Pulmonary artery endothelial cell (primary cell): ENCODE measurements at places on chromosomes 7 and 10. TPM values are rescaled to one million over a fixed set of nuclear protein-coding genes. Genes with fewer than 3 reads are reported as not detected.
A peak's percentile ranks its signal among the peaks of the same experiment; 100 is the strongest.

Gene ZNF365
- total RNA-seq = 0.04 and 0.40 TPM in 2 replicates

Gene RET
- total RNA-seq = 0.04 and 0.07 TPM in 2 replicates

Gene NPSR1
- total RNA-seq = not detected in 2 replicates

Gene FAM237B
- total RNA-seq = not detected in 2 replicates

Gene FAM25G
- not detected in 2 replicates for total RNA-seq

Gene SHLD2
- total RNA-seq = 22.2 and 28.2 TPM in 2 replicates

Gene CDK14
- total RNA-seq = 13.6 and 19.5 TPM in 2 replicates

Gene DKK1
- 111 and 122 TPM in 2 replicates for total RNA-seq

Gene COL13A1
- 33.6 and 68.0 TPM in 2 replicates for total RNA-seq

Gene CDK13
- total RNA-seq = 45.8 and 60.8 TPM in 2 replicates

DNA sequence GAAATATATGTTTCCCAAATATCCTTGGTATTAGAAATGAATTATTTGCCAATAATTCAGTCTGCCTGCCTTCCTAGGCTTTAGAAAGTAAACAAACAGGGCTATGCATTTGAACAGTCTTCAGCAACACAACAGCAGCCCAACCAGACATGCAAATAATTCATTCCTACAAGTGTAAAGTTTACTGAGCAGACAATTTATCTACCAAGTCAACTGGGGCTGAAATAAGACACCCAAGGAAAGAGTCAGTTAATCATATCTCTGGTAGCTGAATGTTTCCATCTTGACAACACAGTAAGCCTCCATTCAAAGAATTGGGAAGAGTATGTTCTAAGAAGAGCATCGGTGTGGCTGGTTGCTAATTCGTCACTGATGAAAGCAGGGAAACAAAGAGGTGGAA lies 38.4 kb downstream of the AIFM2 start:
- DNase-seq = no peak

DNA sequence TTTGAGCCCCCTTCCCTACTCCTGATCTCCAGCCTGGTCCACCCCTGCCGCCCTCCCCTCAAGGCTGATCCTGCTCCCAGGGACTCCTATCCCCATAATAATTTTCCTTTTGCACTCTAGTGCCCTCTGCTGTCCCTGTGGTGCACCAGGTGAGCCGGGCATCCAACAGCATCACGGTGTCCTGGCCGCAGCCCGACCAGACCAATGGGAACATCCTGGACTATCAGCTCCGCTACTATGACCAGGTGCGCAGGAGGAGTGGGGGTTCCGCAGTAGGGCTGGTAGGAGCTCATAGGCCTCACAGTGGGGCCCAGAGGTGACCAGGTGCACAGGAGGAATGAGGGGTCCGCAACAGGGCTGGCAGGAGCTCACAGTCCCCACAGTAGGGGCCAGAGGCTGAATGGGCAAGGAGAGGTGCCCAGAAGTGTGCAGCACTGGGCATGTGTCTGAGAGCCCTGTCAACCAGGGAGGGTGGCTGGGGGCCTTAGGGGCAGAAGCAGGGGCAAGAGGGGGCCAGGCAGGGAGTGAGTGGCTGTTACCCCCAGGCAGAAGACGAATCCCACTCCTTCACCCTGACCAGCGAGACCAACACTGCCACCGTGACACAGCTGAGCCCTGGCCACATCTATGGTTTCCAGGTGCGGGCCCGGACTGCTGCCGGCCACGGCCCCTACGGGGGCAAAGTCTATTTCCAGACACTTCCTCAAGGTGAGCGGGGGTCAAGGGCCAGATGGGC lies 11.7 kb downstream of the EPHB6 start:
- DNase-seq = no peak

- no peak for DNase-seq
Measured at GRCh38 chr10:88933564-88933963, 19.0 kb downstream of the ACTA2 start.

DNA sequence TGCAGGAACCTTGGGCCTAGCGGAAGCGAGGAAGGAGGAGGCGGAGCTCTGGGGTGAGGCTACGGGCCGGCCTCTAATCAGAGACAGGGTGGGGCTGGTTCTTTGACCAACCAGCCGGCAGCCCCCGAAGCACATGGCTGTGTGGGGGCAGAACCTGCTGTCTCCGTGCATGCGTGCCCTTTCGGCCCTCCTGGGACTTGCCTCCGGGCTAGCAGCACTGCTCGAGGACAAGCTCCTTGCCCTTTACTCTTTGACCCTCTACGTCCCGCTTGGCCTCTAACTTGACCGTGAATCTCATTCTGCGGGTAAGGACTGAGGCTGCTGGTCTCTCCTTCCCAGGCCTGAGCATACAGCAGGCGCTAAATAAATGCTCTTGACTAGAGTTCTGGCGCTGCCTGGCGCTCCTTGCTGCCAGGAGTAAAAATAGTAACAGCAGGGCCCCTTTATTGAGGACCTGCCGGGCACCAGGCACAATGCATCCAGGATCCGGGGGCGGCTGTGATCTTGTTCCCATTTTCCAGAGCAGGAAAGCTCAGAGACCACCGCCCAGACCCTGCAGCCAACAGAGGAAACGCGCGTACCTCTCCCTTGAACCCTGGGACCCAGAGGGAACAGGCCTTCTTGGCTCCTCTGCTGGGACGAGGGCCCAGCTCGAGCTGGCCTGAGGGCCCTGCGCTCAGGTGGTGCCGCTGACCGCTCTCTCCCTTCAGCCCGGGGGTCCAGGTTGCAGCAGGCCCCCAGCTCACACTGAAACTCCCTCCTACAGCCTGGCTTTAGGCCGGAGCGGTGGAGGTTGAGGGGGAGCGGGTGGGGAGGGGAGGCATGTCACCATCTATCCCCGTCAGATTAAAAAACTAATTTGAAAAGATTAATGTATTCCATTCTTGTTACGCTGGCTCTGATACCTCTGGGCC lies 2.7 kb upstream of the COMTD1 start:
- no peak for DNase-seq

DNA sequence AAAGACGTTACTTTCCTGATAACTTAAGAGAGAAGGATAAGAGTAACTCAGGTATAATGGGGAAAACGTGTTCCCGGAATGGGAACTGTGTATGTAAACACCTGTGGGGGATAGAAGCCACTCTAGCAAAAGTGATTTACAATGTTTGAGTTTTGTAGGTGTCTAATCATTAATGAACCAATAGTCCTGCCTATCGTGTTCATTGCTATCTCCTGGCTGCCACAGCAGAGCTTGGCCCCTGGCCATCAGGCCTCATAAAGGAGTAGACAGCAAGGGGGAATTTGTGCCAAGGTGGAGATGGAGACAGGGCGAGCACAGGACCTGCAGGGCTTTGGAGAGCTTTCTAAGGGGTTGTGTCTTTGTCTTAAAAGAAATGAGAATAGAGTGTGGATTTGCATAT lies 102.1 kb downstream of the GAD2 start:
- DNase-seq = no peak

DNA sequence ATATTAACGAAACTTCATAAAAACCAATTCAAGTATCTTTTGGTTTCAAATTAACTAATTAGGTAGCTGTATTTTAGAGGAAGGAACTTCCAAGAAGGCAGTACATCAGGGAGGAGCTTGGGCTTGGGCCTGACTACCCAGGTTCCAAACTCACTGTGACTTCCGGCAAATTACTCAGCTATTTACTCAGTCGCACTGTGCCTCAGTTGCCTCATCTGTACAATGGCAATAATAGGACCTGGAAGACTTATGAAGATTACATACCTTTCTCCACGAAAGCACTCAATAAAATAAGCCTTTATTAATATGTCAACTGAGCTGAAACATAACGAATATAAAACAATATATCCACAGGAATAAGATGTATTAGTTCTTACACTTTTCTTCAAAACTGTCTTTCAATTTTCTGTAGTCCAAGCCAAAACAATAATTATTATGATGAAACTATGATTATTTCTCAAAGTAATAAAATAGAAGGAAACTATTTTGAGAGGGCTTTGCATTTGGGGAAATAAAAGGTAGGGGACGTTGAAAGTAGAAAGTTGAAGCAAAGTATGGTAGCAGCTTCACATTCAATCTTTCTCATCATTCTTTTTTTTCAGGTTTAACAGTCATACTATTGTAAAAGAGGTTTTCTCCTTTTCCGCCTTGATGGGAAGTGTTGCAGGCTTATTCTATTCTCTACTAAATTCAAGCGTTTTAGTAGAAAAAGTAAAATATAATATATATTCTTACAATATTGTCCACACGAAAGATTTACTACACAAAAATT lies 10.5 kb upstream of the EBLN1 start:
- DNase-seq = no peak

GRCh38 chr7:5596046-5596895 lies 172.6 kb upstream of the TNRC18 start:
- peak; percentile 77 for DNase-seq

- no peak for DNase-seq
Measured at GRCh38 chr7:14576578-14576977, 326.0 kb downstream of the DGKB start.

GRCh38 chr10:124144536-124144935 lies 51.1 kb upstream of the CHST15 start:
- DNase-seq = no peak

DNA sequence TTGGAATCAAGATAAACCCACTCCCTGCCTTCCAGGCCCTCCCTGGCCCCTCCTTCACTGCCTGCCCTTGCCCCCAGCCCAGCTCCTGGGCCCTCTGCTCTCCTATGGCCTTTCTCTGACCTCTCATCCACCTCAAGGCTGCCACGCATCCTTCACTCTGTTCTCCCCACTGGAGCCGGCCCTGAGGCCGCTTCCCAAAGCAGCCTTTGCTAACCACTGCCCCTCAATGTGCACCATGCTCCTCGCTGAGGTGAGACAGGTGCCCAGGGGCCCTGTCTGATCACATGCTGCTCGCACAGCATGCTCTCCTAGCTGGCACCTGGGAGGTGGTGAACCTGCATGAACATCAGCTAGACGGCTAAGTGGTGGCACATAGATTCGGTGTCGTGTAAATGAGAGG lies 138.5 kb upstream of the RET start:
- DNase-seq = no peak

DNA sequence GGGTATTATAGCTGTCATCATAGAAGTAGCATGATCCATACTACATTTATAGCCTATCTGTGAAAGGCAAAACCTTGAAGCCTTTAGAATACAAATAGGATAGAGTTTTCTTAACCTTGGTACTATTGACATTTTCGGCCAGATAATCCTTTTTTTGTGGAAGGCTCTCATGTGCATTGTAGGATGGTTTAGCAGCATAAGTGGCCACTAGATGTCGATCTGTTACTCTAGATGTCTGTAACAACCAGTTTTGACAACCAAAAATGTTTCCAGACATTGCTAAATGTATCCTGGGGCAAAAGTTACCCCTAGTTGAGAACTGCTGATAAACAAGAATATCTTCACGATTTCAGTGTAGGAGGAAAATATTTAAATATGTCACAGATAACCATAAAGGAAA lies 319.4 kb upstream of the GALNT17 start:
- DNase-seq = no peak

- no peak for DNase-seq
Measured at GRCh38 chr7:130114776-130115175, 44.4 kb downstream of the KLHDC10 start.

DNA sequence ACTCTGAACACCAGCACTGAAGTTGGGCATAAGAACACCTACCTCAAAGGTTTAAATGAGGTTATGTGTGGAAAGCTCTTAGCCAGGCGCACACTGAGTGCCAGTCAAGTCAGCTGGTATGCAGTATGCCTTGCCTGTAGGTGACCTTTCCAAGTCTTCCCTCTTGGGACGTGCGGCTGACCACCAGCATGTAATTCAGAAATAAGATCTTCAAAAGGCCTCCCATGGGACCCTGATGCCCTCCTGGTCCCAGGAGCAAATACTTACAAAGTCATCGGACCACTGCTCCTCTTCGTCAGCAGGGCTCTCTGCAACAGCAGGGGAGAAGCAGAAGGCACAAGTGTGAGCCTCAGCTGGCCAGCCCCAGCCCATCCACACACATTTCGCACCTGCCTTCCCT lies 40.8 kb downstream of the BLNK start:
- DNase-seq = no peak

- DNase-seq = no peak
Measured at GRCh38 chr10:30580676-30581075, 48.9 kb downstream of the LYZL2 start.
